ENCODE measurements at places on chromosomes 5 and 9.
A peak's percentile ranks its signal among the peaks of the same experiment; 100 is the strongest.

DNA sequence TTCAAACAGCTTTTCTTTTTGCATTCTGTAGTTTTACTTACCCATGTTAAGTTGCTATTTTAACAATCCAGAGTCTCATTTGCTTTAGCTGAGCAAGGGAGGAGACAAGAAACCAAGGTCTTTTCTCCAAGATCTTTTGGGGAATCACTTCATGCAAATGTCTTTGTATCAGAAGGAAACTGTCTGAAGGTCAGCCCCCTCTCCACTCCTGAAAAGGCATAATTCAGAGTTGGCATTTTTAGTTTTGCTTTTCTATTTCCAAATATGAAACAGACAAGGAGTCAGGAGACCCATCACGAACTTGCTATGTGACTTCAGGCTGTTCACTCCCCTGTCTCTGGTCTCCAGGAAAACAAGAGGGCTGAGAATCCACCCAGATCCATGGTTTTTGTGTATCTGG, 12.3 kb upstream of the TNFSF15 start:
- DNase-seq = no peak

DNA sequence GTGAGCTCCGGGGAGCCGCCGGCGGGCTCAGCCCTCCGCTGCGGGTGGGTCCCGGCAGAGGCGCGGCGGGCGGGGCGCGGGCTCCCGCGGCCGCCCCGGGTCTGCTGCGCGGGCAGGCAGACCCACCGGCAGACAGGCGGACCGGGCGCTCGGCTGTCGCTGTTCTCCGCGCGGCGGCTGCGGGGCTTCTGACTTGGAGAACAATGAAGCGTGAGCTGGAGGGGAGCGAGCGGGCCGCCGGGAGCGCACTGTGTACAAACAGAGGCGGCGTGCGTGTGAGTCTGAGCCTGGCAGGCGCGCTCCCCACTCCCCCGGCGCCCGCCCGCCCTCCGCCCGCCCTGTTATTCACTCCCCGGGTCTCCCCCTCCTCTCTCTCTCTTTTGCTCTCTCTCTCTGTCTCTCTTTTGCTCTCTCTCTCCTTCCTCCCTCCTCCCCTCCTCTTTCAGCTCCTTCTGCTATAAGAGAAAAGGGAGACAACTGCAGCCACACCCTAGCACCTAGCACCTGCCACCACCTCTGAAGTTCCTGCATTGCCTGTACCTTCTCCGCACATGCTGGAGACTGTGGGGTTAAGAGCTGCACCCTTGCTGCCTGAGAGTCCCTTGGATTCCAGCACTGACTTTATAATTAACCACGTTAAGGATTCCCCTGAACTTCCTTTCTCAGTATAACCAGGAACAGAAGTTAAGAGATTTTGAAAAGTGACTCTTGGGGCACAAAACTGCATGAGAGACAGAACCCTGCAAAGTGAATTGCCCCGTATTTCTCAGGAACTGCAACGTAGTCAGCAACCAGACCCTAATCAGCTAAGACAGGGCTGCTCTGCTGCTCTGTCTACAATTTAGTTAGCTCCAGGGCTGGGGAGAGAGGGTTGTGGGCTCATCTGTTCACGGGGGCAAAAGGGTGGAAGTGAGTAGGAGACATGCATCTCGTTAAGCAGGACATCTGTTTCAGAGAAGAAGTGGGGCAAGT, at the start of gene EDIL3:
Gene EDIL3, minus strand, starts transcription at position 277 of the 972 bp plus-strand sequence. CDS start 506 bp downstream, outside the sequence.
- DNase-seq = peak; percentile 2

DNA sequence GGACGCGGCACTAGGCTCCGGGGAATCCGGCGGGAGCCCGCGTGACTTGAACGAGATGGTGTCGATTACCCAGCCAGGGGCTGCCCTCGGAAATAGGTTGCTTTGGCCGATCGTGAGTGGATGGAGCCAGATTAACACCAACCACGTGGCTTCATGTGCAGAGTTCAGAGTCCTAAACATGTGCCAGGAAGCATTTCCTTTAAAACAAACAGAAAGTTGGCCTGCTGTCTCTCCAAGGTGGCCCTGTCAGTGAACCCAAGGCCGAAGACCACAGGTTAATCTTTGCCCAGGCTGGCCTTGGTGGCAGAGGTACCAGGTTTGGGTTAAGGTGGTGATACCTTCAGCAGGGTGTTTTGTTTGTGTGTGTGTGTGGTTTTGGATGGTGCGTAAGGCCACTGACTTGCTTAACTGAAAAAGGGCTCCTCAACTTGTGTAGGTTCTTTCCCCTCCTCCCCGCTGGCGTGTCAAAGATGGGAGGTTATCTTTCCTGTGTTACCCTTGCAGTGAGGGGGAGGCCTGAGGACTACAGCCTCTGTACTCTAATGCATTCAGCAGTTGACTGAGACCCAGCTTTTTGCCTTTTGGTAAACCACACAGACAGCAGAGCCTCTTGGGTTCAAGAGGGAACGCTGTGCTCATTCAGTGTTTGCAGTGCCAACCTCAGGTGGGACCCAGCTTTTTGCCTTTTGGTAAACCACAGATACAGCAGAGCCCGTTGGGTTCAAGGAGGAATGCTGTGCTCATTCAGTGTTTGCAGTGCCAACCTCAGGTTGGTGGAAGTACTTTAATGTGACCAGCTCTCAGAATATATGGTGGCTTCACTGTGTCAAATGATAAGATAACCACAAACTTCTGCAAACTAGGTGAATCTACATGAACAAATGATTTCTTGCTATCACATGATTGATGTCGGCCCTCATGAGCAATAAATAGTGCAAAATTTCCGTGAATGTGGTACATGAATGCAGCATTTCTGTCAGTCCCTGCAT, 1.4 kb downstream of the IQGAP2 start:
- no peak for DNase-seq

GRCh38 chr9:126397056-126397455, 70.4 kb downstream of the MVB12B start:
- no peak for DNase-seq

- DNase-seq = no peak
These were observed 133.1 kb downstream of the GABBR2 start for GRCh38 chr9:98575379-98576346.

GRCh38 chr5:179242676-179243075, 102.6 kb downstream of the ADAMTS2 start:
- DNase-seq = no peak

DNA sequence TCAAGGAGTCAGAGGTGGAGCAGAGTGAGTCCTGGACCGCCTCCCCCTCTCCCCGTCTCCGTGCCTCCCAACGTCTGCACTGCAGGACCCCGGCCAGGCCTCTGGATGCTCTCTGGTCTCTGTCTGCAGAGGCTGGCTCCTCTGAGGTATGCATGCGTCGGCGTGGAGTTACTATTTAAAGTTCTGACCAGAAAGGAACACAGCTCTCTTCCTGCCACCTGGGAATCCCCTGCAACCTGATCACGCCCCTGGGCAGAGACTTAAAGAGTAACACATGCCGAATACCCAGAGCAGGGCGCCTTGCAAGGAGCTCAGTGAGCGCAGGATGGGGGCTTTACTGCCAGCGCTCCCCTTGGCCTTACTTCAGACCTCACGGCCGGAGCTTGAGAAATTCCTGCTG, 16.0 kb downstream of the ANXA6 start:
- DNase-seq = no peak

GRCh38 chr9:113436728-113437515, 26.4 kb downstream of the C9orf43 start:
- DNase-seq = no peak

DNA sequence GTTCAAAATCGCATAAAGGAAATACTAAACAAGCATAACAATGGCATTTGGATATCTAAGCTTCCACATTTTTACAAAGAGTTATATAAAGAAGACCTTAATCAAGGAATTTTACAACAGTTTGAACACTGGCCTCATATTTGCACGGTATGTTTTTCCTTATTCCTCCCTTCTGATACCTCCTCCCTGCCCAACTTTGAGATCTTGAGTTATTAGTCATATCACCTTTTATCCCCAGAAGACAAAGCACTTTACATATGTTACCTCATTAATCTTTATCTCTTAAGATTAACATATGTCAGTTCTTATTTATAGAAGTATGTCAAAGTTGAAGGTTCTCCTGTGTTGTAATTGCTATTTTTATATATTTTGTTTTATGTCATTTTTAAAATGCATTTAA, 29.8 kb downstream of the TDRD7 start:
- DNase-seq = no peak

GRCh38 chr9:112403614-112404201, 23.8 kb downstream of the HSDL2 start:
- DNase-seq = no peak

- DNase-seq = no peak
These were observed 149.1 kb upstream of the PIK3R1 start for GRCh38 chr5:68066277-68066955.

- no peak for DNase-seq
These were observed 293.4 kb downstream of the EDIL3 start for GRCh38 chr5:84091127-84091799.

GRCh38 chr9:21121079-21121478, 20.6 kb downstream of the IFNW1 start:
- DNase-seq = no peak

DNA sequence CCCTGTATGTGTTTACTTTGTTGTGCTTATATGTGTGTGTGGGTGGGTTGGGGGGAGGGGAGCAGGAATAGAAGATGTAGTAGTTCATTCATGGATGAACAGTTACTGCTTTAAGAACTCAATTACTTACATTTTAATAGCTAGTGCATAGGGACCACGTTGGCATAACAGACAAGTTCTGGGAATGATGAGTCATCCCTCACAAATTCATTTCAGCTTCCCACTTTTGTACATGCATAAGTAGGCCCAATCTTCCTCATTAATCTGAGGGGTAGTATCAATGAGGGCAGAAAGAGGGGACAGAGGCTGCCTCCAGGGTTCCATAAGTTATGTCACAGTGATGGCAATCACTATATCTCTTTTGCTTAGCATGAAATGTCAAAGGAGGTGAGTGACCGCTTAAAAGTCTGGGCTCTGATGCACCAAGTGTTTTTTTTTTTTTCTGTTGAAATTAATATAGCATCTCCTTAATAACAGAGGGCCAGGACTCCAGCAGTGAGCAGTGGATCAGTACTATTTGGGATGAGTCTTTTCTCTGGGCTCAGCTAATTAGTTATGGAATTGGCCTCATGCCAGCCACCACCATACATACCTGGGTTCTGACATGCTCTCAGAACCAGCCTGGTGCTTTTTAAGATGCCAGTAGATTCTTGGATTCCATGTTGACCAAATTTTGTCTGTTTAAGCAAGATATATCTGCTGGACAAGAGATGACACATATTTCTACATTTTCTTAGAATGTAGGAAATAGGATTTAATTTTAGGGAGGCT, 37.1 kb downstream of the PRDM6 start:
- no peak for DNase-seq

DNA sequence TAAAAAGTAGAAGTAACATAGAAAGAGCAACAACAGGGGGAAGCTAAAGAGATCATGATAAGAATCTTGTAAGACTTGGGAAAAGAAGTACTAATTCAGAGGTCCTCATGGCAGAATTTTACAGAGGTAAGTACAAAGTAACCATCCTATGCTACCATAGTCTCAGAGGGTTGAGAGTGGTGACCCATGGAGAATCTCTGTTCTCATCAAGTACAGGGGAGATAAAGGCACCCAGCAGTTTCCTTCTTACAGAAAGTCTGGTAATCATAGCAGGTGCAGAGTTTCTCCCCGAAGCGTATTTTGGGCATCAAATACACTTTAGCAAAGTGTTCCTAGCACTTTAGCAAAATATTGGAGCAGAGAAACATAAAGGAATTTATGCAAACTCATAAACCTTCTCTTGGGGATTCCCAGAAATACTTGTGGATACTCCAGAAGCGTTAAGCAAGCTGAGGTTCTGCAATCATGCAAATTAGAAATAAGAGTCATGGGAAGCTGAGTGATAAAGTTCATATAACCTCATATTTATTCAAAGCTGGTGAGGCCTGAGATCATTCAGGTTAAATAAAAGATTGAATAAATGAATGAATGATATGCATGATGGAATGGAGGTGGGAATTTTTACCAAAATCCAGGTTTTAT, 101.0 kb upstream of the SMC2 start:
- DNase-seq = no peak

- DNase-seq = no peak
These were observed 647.2 kb downstream of the BNC2 start for GRCh38 chr9:16223074-16223871.

- DNase-seq = no peak
These were observed 48.5 kb upstream of the SRP19 start for GRCh38 chr5:112812549-112812948.

DNA sequence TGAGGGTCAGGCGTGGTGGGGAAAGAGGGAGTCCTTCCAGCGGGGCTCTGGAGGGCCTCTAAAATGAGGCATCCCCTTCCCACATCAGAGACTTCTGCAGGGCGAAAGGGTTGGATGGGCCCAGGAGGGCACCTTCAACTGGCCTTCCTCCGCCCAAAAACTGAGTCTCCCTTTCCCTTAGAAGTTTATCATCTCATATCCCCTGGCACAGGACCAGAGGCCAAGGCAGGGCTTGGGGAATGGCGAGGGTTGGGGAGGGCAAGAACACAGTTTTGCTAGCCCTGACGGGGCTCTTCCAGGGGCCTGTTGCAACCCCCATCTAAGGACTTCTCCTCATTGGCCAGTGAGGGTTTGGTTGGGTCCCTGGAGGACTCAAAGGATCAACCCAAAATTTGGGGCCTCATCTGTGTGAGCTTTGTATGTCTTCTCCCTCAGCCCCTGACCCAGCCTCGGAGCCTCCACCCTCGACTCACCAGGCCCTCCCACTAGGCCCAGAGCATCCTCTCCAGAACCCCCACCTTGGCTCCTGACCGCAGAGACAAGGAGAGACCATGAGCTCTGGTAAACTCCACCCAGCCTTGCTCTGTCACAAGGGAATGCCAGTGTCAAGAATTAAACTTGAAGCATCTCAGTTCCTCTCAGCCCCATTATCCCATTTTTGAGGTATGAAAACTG, 24.1 kb downstream of the AQP7 start:
- DNase-seq = no peak

GRCh38 chr9:134642385-134643181, 980 bp downstream of the COL5A1 start:
- DNase-seq = no peak

DNA sequence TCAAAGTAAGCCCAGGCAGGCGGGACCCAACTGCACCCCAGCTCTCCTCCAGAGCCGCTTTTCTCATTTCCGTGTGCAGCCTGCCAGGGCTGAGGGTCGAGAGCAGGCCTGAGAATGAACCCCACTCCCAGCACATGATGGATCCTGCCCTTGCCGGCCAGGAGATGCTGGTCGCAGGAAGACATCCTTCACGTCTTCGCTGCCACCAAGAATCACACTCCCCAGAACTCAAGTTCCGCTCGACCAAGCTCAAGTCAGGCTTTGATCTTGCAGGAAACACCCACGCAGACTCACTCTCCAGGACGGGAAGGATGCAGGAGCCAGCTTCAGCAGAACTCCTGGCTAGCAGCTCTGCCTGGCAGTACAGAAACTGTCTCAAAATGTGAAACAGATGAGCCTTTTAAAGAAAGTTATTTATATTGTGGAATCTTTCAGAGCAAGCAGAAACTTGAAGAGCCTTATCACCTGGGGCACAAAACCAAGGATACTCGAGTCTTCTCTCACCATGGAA, 102.4 kb downstream of the ROR2 start:
- DNase-seq = no peak

DNA sequence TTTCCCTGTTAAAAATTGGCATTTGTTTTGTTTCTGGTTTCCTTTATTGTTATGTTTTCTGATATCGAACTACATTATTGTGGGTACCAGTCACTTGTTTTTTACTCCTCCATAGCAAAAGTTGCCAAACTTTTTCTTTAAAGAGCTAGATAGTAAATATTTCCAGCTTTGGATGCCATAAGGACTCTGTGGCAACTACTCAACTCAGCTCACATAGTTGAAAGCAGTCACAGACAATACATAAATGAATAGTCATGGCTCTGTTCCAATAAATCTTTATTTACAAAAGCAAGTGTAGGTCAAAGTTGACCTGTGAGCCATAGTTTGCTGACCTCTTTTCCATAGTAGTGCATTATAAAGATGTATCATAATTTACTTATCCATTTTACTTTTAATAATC, 305.0 kb downstream of the RASEF start:
- DNase-seq = no peak

GRCh38 chr5:136018814-136019783, 9.7 kb upstream of the TGFBI start:
- DNase-seq = no peak
